Panc1 (cell line): ENCODE measurements at places on chromosomes 1 and 21. TPM values are rescaled to one million over a fixed set of nuclear protein-coding genes. Genes with fewer than 3 reads are reported as not detected.
A peak's percentile ranks its signal among the peaks of the same experiment; 100 is the strongest.

The ADAMTSL4 gene
- 9.5 TPM for total RNA-seq

The LORICRIN gene
- total RNA-seq: not detected

The POFUT2 gene
- 59.6 TPM for total RNA-seq

The ZNF670 gene
- total RNA-seq: 6.4 TPM

DNA sequence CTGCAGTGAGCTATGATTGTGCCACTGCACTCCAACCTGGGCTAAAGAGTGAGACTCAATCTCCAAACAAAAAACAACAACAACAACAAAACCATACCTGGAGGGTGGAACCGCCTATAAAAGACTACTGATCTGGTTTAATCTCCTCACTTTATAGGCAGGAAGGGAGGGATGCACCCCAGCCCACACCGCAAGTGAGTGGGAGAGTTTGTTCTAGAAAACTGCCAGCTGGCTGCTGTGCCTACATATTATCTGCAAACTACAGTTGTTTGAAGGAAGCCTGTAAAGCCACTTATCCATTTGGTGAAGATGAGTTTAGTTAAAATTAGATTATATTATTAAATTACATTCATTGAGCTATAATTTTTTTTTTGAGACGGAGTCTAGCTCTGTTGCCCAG lies 9.1 kb upstream of the SRSF10 start:
- H3K4me3 ChIP-seq: no peak overlapping the region
- H3K36me3 ChIP-seq: no peaks in the 10 kb centered on the region
- H3K27me3 ChIP-seq: no peaks in the 10 kb centered on the region

DNA sequence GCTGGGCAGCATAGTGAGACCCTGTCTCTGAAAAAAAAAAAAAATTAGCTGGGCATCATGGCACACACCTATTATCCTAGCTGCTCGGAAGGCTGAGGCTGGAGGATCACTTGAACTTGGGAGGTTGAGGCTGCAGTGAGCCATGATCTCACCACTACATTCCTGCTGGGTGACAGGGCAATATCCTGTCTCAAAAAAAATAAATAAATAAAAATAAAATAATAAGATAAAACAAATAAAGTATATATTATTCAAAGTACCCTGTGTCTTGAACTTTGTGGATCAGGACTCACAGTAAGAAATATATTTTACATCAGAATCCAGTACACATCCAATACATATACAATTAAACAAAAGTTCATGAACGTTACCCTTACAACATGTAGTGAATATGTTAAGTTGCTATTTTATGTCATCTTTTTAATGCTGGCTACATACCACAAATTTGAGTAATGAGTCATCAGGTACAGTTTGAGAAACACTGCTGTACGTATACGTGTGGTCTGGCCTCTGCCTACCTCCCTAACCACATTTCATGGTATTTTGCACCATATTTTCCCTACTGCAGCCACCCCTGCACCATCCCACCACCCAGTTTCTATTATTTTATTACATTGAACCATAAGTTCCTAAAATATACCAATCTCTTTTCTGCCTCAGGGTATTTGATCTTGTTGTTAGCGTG lies 4.4 kb downstream of the NME7 start:
- H3K27me3 ChIP-seq: no peaks in the 10 kb centered on the region
- peaks cover 3% of the 10 kb centered on the region; the same call in 1 of the 2 replicates for H3K36me3 ChIP-seq
- H3K4me3 ChIP-seq: no peak overlapping the region
- H3K4me1 ChIP-seq: peaks cover 9% of the 10 kb centered on the region; the same call in 1 of the 2 replicates

DNA sequence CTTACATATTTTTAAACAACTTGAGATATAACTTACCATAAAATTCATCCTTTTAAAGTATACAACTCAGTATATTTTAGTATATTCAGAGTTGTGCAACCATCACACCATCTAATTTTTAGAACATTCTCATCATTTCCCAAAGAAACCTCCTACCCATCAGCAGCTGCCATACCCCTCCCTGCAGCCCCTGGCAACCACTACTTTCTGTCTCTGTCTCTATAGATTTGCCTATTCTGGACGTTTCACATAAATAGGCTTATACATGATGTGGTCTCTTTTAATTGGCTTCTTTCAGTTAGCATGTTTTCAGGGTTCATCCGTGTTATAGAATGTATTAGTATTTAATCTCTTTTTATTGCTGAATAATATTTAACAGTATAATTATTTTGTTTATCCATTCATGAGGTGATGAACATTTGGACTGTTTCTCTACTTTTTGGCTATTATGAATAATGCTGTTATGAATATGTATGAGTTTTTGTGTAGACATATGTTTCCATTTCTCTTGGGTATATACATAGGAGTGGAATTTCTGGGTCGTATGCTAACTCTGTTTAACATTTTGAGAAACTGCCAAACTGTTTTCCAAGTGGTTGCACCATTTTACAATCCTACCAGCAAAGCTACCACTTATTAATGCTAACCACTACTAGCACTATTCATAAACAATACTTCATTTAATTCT lies 29.5 kb downstream of the WDR26 start:
- H3K4me1 ChIP-seq: 0 out of 2 replicates have a peak, but pooled peaks cover 2% of the 10 kb centered on the region
- no peaks in the 10 kb centered on the region for H3K27me3 ChIP-seq
- H3K4me3 ChIP-seq: no peak overlapping the region
- H3K36me3 ChIP-seq: peaks cover 60% of the 10 kb centered on the region

DNA sequence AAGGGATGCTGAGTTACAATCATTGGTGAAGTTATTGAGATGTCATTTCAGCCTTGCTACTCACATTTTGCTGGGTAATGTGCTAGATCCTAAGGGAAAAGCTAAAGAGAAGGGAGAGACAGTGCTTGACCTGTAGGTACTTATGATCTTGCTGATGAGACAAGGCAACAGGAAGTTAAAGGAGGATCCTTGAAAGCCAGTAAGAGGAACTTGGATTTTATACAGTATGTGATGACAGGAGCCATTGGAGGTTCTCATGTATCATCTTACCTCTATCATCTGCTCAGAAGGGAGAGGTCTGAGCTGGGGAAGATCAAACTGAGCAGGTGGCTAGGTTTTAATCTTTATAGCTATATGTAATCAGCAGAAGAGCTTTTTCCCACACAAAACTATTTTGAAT lies 6.3 kb downstream of the APOBEC4 start:
- no peak for DNase-seq
- H3K4me1 ChIP-seq: no peaks in the 10 kb centered on the region
- peaks cover 3% of the 10 kb centered on the region; the same call in 1 of the 2 replicates for H3K27me3 ChIP-seq

DNA sequence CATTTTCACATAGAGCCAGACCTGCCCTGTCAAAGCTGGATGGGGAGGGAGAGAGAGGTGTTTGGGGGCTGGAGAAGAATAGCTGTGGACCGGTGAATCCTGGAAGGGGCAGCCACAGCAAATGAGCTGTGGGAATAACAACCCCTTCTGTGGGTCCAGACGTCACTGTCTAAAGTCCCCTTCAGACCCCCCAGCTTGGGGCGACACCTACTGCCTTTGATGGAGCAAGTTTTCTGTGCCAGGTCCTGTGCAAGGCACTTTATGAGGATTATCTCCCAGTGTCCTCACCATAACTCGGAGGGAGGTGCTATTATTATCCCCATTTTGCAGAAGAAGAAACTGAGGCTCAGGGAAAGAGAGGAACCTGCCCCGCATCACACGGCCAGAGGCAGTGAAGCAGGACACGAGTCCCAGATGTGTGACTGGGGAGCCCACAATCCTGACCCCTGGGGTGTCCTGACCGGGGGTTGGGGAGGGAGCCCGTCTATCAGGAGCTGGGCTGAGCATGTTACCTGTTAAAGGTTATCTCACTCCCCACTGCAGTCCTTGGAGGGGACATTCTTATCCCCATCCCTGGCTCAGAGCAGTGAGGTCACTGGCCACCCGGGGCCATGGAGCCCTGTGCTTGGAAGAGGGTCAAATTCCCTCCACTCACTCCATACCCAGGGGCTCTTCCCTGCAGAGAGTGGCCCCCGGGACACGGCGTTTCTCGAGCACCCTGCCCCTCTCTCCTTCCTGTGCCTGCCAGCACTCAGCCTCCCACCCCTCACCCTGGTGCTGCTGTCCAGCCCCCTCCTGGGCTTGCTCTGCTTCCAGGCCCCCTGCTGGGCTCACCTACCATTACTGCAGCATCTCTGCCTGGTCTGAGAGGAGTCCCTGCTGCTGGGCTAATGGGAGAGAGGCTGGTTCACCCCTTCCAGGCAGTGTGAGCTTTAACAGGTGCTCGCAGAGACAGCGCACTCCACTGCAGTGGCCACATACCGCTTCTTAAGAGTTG lies 132.9 kb downstream of the PTPRU start:
- no peak for DNase-seq
- no peak overlapping the region for H3K27ac ChIP-seq
- H3K36me3 ChIP-seq: no peaks in the 10 kb centered on the region
- no peak overlapping the region for H3K4me3 ChIP-seq

- no peak overlapping the region for H3K27ac ChIP-seq
- no peak for DNase-seq
- H3K27me3 ChIP-seq: no peaks in the 10 kb centered on the region
- no peak overlapping the region for H3K4me3 ChIP-seq
- no peaks in the 10 kb centered on the region for H3K4me1 ChIP-seq
Observed at GRCh38 chr1:207286786-207287468, 34.6 kb upstream of the CD55 start.

DNA sequence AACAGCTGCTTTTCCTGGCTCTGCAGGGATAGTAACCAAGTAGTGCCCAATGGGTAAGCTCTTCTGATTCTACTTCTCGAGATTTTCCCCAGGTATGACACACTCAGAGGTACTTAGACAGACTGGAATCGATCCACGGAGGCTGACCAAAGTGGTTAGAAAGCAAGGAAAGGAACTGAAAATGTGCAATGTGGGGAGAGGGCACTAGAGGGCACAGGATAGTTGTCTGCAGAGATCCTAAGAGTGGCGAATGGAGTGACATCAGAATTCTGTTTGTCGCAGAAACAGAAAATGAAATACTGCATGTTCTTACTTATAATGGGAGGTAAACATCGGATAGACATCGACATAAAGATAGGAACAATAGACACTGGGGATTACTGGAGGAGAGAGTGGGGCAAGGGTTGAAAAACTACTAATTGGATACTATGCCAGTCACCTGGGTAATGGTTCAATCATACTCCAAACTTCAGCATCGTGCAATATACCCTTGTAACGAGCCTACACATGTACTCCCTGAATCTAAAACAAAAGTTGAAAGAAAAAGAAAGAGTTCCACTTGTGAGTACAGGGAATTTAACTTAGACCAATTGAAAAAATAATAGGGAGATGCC lies 23.3 kb downstream of the CYP2J2 start:
- no peak overlapping the region for H3K27ac ChIP-seq
- peak; percentile 15 for DNase-seq
- no peaks in the 10 kb centered on the region for H3K4me1 ChIP-seq

GRCh38 chr1:55071477-55071876 lies 32.1 kb downstream of the PCSK9 start:
- peak; percentile 18 for DNase-seq
- no peaks in the 10 kb centered on the region for H3K27me3 ChIP-seq
- no peaks in the 10 kb centered on the region for H3K4me1 ChIP-seq

The MFAP2 gene
- 12.9 TPM for total RNA-seq

GRCh38 chr1:46532095-46532494 lies 19.4 kb downstream of the KNCN start:
- no peak overlapping the region for H3K4me3 ChIP-seq
- H3K4me1 ChIP-seq: 0 out of 2 replicates have a peak, but pooled peaks cover 2% of the 10 kb centered on the region
- DNase-seq: no peak
